Stimulated activated CD4-positive, alpha-beta T cell treated with anti-CD3 and anti-CD28 coated beads, Interleukin-2, amount 100 ng/mL, for 48 hours (primary cell): ENCODE measurements at places on chromosomes 2 and 18.

DNA sequence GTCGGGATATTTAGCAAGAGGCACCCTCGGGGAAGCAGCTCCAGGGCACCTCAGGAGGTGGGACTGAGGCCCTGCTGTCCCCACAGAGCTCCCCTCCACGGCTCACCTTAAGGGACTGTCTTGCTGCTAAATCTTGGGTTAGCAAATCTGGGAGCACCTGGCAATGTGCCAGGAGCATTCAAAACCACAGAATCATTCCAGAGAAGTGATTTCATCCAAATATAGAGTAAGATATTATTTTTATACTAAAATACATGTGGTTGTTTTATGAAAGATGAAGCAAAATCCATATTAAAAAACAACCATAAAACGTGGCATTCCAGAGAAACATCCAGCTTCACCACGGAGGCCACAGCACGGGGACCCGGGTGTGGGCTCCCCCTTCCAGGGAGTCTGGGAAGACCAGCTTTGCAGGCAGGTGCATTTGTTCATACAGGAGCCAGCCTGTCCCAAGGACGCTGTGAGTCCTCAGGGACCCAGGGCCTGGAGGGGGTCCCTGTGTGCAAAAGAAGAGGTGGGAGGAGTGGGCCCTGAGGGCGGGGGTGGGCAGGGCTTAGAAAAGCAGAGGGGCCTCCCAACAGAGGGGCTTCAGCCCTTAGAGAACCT lies 16.3 kb downstream of the HS1BP3 start:
- no peak for DNase-seq

GRCh38 chr2:119574108-119574815 lies 30.0 kb downstream of the CFAP221 start:
- no peak for DNase-seq

GRCh38 chr2:26737221-26737620 lies 26.9 kb upstream of the SLC35F6 start:
- DNase-seq, result no peak

DNA sequence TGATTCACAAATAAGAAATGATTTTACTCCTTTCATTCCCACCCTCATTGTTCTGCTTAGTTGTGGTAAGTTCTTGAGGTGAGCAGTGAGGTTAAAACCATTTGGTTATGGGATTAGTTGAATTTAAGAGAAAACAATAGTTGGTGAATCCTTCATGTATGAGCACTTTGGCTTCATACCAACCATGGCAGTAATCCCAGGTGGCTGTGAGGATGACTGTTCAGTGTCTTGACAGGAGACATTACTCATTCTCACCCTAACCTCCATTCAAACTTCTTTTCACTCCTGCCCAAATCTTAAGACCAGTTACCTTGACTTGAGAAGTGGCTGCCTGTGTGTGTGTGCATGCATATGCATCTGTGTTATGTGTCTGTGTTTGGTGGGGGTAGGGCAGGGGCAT lies 143.1 kb downstream of the SETBP1 start:
- no peak for DNase-seq

DNA sequence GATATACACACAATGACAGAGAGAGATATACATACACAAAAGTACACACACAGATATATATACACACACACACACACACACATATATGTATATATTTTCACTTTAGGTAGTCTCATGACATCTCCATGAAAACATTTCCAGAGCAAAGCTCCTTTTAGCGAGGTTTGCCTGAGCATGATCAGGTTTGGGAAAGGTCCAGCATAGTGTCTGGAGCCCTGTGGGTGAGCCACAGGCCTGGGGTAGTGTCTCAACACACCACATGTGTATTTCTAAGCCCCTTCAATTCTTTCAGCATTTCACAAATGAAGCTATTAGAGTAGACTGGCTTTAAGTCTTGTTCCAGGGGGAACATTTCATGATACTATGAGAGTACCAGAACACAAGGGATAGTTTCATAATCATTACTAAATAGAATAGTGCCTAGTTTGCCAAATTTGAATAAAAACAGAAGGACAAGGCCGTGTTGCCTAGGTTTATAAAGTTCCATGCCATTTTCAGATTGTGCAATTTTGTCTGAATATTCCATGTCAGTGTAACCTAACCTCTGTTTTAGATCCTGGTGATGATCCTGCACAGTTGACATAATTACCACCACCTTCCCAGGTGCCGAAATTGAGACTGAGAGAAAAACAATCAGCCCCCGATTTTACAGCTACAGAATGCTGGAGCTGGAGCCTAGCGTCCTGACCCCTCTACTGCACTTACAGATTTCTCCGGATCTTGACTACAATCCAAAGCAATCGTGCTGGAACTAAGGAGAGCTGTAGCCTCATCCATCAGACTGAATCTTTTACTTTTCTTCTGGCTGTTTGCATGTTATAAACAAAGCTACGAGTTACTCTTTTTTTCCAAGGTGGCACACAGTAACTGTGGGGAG lies 332.7 kb downstream of the CYRIA start:
- DNase-seq, result no peak

GRCh38 chr2:241994556-241995213 lies 125.2 kb downstream of the RTP5 start:
- DNase-seq, result no peak

- no peak for DNase-seq
These were observed 4.3 kb upstream of the CNDP1 start for GRCh38 chr18:74529811-74530583.

- DNase-seq, result no peak
These were observed 8.1 kb downstream of the NPC1 start for GRCh38 chr18:23578067-23578701.

GRCh38 chr2:138112536-138112935 lies 148.3 kb downstream of the HNMT start:
- DNase-seq, result no peak
